ENCODE measurements at places on chromosomes 5 and 9.

DNA sequence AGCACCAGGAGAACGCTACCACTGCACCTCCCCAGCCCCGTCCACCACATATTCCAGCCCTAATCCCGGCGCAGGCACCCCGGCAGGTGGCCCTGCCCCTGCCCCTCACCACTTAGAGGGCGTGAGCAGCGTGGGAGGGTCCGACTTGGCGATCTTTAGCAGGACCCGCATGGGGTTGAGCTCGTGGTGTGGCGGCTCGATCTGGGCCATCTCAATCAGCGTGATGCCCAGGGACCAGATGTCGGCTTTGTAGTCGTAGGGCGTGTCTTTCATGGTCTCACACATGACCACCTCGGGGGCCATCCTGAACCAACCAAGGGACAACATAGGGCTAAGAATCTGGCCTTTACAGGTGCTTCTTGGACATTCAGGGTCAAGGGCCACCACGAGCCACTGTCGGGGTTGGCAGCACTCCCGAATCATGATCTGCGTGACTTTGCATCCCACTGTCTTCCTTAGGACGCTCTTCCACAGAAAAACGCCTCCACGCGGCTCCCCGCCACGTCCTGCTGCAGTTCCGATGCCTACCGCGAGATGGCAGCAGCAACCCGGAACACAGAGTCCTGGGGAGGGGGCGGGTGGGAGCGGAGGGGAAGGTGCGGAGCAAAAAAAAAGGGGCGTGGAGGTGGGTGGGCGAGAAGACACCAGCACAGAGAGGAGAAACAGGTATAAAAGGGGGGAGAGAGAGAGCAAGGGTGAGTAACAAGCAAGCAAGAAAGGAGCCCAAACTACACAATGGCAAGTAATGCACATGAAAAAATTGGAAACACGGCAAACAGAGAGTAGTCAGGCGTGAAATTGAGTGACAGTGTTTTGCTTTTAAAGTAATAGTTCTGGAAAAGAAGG lies 81.3 kb downstream of the STK10 start:
- DNase-seq: peak; percentile 62

DNA sequence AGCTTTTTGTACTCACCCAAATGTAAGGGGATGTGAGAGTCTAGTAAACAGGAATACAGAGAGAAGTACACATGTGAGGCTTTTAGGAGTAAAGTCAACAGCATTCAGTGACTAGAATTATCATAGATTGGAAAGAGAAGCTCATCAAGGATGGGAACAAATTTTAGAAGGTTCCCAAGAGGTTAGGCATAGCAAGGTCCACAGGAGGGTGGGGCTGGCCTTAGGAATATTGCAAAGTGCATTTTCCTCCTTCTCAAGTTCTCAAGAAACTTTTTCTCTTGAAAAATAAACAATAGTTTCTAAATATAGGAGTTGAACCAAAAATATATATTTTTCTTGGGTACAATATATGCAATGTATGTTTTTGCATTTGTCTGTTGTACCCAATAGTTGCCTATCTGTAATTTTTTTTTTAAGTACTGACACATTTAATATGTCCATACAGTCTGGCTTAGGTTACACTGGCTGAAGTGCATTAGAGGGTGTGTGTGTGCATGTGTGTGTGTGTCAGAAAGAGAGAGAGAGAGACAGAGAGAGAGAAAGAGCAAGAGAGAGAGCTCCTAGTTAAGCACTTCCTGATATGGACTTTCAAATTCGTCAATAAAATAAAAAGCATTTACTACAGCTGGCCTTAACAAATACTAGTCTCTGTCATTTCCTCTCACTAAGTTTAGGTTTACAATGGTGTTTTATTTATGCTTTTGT lies 62.2 kb downstream of the SNX18 start:
- no peak for DNase-seq

DNA sequence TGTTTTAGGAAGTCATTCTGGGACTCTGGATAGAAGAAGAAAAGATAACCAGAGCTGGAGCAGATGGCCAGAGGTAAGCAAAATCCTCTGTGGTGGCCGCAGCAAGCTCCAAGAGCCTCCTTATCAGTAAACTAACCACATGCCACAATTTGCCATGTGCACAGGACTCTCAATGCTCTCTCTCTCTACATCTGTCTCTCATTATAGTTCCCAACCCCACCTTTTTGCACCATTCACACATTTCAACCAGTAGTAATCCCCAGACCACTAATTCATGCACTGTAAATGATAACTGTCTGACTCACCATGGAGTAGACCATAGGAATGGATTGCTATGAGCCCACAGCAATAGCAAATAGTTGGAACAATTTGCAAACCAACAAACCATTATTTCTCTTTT lies 526.1 kb downstream of the TLR4 start:
- no peak for DNase-seq

- DNase-seq: no peak
These were observed 2.8 kb upstream of the TIFAB start for GRCh38 chr5:135454946-135455345.
